Pons (tissue), 1 donor: ENCODE measurements at places on chromosomes 4 and X.

- DNase-seq, result no peak
Observed at GRCh38 chrX:2965965-2966364, 36.8 kb upstream of the ARSD start.

GRCh38 chr4:154478547-154478946 is 13.1 kb downstream of the DCHS2 start:
- DNase-seq, result no peak

GRCh38 chrX:55102754-55103153 is 13.9 kb downstream of the PAGE2 start:
- DNase-seq, result no peak

DNA sequence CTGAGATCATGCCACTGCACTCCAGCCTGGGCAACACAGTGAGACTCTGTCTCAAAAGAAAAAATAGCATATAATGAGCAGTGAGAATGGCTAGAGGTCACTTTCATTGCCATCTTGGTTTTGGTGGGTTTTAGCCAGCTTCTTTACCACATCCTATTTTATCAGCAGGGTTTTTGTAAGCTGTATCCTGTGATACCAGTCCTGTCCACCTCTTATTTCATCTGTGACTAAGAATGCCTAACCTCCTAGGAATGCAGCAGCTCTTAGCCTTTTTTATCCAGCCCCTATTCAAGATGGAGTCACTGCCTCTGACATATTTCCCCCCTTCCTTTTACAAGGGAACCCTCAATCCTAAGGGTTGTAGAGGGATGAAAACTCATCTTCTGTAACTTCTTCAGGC is 26.1 kb upstream of the IGFBP7 start:
- no peak for DNase-seq

DNA sequence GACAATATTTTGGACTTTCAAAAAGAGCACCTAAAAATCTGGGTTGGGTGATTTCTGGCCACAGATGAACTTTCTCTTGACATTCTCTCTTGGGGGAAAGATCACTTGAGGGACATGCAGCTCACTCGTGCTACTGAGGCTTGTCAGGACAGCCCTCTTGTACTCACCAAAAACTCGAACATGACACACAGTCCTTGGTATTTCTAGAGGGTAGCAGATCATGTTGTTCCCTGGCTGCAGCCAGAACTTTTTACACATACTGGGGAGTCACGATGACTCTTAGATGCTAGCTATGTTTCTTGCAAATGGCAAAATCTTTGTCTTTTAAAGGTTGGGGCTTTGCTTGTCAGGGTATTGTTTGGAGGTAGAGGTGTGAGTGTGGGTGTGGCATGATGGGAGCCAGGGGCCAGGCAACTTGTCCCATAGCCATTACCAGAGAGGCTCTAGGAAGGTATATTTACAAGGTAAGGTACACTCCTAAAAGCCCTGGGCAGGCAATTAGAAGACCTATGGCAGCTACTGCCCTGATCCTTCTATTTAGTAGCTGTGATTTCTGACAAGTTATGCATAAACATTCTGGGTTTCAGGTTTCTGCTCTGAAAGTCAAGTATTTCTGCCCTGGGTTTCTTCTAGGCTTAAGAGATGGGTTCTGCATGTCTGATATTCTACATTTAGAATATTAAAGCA is 241.7 kb upstream of the TLL1 start:
- no peak for DNase-seq

DNA sequence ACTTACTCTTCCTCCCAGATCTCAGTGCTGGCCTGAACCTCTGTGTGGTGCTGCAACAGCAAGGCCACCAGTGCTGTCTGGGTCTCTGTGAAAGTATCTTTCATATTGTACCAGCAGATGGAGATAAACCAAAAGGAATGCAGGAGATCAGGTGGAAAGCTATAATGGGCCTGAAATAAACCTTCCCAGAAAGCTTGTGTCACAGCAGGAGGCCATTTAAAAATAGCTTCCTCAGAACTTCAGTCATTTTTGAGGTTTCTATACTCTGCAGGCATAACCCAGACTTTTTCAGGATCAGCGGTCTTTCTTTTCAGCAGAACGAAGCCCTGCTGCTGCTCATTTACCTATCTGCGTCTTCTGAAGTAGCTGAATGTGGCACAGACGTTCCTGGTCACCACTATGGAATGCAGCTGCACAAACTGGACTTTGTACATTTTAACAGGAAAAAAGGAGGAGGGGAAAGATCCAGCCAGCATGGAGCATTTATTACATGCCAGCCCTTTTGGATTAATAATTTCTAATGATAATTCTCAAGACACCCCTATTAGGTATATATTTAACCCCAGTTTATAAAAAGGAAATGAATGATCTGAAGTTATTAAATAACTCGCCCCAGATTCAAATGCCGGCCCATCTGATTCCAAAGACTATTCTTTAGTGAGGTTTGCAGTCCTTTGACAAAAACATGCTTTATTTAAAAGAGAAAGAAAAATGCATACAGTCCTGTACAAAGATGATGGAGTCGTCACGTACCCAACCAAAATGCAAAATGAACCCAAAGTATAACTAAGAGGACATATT is 119.7 kb downstream of the NFKB1 start:
- peak; percentile 87 for DNase-seq

DNA sequence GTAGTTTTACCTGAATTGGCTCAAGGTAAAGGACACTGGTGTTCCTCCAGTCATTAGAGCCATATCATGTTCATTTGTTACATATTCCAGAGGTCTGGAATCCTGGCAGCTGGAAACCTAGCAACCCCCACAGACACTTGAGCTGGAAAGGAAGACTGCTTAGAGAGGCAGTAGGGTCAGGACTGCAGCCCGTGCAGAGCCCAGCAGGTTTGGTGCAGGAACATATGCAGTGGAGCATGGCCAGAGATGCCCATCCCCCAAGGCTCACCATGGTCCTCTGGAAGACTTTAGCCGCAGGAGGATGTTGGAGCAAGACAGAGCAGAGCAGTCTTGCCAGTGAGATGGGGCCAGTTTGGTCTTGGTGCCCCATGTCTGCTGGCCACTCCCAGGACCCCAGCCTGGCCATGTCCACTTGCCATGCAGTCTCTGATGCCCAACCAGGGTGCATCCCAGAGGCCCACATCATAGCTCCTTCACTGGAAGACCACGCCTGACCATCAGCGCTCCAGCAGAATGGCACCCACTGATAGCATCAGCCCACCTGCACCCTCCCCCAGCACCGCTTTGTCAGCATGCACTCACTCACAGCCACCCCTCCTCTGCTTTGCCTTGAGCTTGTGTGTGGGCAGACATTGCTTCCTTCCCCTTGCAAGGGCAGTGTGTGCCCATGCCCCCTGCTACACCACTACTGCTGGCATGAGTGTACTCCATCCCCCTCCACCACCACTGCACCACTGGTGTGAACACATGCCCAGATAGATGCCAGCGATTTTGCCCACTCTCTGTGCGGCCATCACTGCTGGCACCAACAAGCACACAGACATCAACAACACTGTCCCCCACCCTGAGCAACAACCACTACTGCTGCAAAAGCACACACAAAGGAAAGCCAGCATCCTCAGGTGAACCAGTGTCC is 190.3 kb upstream of the SPOCK3 start:
- no peak for DNase-seq

DNA sequence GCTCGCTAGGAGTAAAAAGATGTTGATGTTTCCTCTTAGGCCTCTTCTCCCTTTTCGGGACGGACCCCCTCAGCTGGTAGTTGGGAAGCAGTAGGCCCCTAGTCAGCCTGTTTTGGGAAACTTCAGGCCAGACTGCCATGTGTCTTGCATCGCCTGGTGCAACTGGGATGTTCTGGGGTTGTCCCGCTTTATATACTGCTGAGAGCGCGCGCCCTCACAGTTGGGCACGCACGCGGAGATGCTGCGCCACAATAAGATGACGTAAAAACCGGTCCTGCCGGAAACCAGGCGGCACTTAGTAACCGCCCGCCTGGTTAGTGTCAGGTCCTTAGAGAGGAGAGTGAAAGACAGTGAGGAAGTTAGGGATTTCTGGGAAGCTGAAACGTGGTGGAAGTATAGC is 231.3 kb upstream of the CT83 start:
- DNase-seq, result no peak
